Neural crest cell (in vitro differentiated cells): ENCODE measurements at places on chromosomes 5 and 9.

- no peak for DNase-seq
Observed at GRCh38 chr9:5624655-5625054, 4.3 kb upstream of the RIC1 start.

DNA sequence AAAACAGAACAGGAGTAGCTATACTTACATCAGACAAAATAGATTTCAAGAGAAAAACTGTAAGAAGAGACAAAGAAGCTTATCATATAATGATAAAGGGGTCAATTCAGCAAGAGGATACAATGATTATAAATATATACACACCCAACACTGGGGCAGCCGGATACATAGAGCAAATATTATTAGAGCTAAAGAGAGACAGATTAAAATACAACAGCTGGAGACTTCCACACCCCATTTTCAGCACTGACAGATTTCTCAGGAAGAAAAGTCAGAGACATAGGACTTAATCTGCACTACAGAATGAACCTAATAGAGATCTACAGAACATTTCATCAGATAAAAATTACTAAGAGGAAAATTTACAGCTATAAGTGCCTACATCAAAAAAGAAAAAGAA is 35.7 kb downstream of the OXCT1 start:
- no peak for DNase-seq

- peak; percentile 3 for DNase-seq
Observed at GRCh38 chr5:83900306-83900705, 179.7 kb upstream of the HAPLN1 start.

DNA sequence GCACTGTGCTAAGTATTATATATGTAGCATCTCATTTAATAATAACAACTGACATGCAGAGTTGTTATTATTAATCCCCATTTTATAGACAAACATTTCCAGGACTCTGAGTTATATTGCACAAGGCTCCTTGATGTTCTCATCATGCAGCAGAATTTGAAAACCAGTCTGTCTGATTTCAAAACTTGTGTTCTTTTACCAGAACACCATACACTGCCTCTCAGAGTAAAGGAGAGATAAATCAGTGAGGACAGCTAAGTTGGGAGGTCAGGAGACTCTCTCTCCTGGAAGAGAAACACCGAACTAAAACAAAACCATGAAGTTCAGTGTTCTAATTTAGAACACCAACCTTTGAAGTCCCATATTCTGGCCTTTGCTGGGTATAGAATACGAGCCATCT is 92.7 kb upstream of the TNC start:
- DNase-seq, result no peak

DNA sequence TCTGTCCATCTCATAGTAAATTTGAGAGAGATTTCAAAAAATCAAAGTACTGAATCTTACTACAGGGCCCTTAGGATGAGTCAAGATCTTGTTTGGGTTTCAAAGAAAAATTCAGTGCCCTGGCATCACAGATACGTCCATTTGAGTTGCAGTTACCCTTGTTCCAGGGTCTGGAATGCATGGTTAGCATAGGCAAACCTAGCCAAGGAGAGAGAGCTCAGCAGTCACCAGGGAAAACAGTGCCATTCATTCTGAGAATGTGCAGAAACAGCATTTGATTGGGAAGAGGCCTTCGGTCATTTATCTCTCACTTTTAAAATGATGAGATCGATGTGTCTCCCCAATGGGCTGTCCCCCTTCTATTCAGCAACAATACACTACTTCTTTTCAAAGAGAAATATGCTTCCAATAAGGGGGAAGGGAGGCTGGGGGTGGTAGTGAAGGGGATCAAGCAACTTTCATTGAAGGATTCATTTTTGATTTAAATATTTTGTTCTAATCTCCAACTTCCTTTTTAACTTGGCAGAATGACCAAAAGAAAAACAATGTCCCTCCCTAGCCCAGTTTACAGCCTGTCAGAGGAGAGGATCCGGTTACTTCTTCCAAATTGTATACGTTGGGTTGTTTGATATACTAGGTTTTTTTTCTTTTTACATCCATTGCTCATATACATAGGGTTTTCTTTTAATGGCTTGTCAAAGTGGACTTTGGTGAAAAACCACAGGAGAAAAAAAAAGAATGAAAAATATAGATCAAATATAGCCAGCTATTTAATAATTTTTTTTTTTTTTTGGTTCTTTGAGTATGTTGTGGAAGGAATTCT is 491.1 kb downstream of the CCDC171 start:
- no peak for DNase-seq

GRCh38 chr9:93205045-93205768 is 21.3 kb downstream of the WNK2 start:
- DNase-seq, result no peak

DNA sequence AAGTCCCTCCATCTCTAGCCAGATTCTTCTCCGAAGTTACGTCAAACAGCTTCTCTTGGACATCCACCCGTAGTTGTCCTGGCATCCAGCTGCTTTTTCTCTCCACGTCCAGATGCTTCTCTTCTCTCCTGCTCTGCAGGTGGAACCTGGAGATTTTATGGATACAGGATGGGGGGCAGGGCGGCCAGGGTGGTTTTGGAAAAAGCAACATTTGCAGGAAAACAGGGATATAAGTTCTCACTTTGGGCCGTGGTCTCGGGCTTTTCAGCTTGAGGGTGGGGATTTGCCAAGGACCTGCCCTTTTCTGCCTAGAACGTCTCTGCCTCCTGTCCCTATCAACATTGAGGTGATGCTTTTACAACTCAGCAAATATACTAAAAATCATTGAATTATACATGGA is 1941.6 kb upstream of the C9orf72 start:
- no peak for DNase-seq

GRCh38 chr5:146427619-146427997 is 19.5 kb upstream of the TCERG1 start:
- no peak for DNase-seq

DNA sequence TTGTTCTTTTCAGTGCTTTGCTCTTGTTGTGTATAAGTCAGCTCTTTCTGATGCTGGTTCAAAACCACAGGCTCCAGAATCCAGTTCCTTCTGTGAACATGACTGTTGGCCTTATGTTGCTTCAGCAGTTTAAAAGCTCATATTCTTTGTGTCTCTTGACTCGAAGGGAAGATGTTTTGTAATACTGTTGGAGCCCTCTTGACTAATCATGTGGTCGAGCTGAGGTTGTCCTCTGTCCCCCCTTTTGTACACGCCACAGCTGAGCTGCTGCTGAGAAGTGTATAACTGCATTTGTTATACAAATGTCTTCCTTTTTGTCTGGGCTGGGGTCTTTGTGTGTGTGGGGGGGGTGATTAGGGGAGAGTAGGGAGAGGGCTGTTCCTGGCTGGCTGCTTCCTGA is 35.8 kb downstream of the SLC36A1 start:
- DNase-seq, result no peak

- DNase-seq, result no peak
Observed at GRCh38 chr9:15353892-15354291, 46.9 kb upstream of the TTC39B start.

DNA sequence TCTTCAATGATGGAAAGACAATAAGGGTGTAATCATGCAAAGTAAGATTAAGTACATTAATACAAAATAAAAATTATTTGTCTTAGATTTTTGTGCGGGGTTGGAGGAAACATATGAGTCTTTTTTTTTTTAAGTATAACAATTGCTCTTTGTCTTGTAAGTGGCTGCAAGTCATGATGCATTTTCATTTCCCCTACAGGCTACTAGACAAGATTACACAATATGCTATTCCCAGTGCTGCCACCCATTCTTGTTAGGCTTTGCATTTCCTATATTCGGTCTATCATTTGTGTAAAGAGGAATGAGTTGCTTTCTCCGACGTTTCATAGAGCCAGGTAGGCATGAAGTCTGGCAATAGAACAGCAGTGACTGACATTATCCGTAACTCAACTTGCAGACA is 294.2 kb upstream of the CYLC2 start:
- DNase-seq, result no peak

GRCh38 chr5:181167814-181168488 is 20.6 kb downstream of the OR2V2 start:
- peak; percentile 79 for DNase-seq

DNA sequence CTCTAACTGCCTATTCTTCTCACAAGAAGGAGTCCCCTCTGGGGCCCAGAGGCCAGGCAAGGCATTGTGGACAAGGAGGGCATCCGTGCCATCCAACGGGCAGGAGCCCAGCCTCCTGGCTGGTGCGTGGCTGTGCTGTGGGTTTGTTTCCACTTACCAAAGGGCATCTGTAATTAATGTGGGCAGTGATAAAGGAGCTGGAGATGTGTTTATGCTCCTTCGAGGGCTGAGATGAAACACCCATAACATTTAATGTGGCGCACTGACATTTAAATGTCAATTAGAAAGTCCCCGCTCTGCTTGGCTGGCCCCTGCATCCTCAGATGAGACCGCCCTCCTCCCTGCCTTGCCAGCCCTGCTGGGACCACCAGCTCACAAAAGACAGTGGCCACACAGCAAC is 57.1 kb downstream of the KCNIP1 start:
- no peak for DNase-seq

GRCh38 chr9:113520109-113520642 is 56.6 kb downstream of the RGS3 start:
- DNase-seq, result no peak

GRCh38 chr5:10489810-10490426 is 48.2 kb downstream of the ROPN1L start:
- DNase-seq, result no peak

- DNase-seq, result no peak
Observed at GRCh38 chr9:115115117-115115880, 2.7 kb downstream of the TNC start.

DNA sequence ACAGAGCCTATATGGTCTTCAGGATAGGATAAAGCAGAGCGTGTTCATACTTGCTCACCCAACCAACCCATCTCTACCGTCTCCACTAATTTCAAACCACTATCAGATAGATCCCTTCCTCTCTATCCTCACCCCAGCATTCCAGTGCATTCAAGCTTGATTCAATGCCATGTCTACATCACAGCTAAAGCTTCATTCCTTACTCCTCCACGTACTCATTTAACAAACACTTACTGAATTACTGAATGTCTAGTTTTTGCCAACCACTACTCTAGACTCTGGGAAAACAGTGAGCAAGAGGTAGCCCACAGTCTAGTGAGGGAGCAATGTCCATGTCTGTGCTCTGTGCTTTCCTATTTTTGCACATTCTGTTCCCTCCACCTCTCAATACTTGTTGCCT is 163.5 kb upstream of the MSX2 start:
- DNase-seq, result no peak

DNA sequence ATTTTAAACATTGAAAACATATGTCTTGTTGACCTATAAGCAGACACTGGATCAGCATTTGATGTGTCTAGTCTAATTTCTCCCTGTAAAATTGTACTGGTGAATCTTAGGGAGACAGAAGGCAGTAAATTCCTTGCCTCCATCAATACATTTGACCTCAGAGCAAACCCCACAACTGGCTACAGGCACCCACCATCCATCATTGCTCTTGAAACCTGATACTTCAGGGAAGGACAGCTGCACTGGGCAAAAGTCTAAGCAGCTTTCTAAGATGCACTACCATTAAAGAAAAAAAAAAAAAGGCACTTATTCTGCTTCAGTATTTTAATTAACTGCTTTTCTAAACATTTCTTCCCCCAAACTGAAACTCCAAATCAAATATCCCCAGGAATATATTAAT is 1051.3 kb upstream of the DMAC1 start:
- no peak for DNase-seq

GRCh38 chr9:98993570-98993945 is 49.9 kb downstream of the COL15A1 start:
- no peak for DNase-seq

GRCh38 chr5:119614838-119615237 is 14.5 kb upstream of the FAM170A start:
- DNase-seq, result no peak

DNA sequence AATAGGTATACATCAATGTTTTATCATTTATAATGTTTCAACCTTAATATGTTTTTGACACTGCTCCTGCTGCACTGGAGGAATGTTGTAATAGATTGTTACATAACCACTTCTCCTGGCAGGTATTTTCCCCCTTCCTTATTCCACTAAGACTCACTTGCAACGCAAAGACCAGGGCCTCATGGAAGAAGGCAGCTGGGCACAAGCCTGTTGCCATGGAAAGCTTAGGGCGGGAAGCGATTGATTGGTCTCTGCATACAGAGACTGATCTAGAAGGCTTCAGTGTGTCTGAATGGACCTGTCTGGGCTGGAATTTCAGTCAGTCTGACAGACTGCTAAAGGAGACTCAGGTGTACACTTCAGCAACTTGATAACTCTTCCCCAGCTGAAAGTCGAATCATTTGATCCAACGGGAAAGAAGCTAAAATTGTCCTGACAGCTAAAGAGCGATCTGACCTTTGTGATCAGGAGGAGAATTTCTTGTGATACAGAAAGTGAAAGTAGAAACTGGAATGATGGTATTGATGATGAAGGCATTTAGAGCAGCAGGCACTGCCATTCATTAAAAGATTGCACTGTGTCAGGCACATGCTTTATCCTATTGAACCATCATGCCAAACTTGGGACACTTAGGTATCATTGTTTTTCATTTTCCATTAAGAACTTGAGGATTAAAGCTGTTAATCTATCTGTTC is 65.1 kb downstream of the GRIA1 start:
- DNase-seq, result no peak

GRCh38 chr5:178284093-178284675 is 51.6 kb upstream of the PHYKPL start:
- peak; percentile 33 for DNase-seq

DNA sequence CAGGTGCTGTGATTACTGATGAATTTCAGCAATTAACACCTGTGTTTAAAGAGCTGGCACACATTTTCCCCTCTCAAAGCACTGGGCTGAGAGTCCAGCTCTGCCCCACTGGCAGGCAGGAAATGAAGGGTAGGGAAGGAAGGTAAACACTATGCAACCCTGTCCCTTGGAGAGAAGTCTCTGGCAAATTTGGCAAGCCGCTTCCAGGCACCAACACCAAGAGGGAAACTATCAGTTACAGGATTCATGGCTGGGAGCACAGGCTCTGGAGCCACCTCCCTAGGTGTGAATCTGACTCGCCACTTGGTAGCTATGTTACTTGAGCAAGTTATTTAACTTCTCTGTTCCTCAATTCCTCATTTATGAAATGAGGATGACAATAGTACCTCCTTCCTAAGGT is 3.3 kb downstream of the ANKS6 start:
- no peak for DNase-seq

DNA sequence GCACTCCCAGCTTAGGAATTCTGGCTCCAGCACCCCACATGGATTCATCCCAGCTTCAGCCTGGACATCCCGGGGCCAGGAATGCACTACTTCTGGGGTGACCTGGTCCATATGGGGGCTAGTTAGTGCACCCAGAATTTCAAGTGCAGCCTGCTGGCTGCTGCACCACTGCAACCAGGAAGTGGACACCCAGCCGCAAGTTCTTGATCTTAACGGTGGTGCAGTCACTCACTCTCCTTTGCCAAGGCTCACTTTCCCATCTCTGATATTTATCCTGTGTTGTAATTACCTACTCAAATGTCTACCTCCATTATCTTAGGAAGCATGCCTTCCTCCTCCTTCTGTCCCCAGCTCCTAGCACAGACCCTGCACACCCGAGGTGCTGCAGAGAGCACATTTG is 26.2 kb upstream of the RAB14 start:
- DNase-seq, result no peak
